ENCODE measurements at places on chromosomes 1 and 21.

GRCh38 chr1:41711581-41711980 lies 207.1 kb downstream of the HIVEP3 start:
- DNase-seq = no peak

GRCh38 chr1:91557039-91557690 lies 56.5 kb downstream of the CDC7 start:
- no peak for DNase-seq

DNA sequence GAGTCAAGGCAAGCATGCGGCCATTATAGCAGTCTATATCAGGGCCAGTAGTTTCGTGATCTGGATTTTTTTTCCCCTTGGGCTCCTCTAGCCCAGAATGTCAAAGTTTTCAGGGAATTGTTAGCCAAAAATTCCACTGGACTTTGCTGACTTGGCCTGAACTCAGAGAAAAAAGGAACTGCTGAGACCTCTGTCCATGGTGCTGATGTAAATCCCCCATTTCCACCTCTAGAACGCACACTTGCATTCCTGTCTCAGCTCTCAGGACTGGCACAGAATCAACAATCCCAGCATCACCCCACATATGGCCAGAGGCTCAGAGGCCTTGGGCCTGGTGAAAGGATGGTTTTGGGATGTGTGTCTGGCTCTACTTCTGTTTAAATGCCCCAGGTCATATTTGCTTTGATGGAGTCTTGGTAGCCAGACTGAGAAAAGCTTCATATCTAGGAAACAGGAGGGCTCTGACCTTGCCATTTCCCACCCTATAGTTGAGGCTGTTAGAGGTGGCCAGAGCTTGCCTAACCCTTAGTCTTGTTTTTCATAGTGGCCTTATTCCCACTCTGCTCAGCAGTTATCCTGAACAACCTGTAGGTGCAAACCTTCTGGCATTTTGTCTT lies 16.9 kb upstream of the EFCAB14 start:
- DNase-seq = no peak

DNA sequence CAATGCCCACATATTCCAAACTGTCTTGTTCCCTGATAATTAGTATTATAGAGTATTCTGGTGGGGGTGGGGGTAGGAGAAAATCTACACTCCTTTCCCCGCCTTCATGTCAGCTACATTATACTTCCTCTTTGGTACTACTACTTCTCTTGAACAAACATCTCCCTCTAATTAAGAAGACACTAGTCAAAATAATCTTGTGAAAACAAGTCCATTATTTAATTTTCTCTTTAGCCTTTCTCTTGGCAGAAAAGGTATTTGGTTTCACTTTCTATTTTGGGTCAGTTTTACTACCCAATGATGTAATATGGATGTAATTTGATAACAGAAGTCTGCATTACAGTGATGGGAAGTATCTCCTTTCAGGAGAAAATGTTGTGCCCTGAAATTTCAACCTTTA lies 22.5 kb downstream of the NTMT2 start:
- no peak for DNase-seq

DNA sequence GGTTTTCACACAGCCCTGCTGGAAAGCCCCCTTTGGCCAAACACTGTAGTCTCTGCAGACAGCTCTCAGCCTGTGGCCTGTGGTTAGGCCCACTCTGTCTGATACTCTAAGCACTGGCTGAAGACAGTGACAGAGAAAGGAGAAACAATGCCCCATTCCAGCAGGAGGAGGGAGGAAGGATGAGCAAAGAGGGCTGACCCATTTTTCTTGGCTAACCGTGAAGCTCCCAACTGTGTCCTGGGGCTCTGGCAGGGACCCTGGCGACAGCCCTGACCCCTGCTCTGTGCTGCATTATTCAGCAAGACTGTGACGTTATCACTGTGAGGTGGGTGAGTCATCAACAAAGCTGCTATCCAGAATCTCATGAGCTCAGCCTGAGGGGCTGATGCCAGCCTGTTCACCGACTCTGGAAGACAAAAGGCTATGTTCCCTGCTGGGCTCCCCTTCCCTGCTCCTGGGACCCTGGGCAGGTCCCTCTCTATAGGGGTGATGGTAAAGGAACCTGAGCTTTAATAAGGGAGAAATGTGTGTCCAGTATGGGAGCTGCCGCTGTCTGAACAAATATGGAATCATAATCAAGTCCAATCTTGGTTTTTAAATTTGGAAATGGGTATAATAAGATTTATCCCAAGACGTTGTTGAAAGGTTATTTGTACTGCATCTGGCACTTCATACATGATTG lies 107.0 kb downstream of the RHOU start:
- DNase-seq = no peak

- DNase-seq = no peak
Observed at GRCh38 chr1:115281143-115281542, 56.9 kb downstream of the NGF start.

GRCh38 chr1:109502364-109502851 lies 7.1 kb downstream of the AMIGO1 start:
- DNase-seq = no peak

DNA sequence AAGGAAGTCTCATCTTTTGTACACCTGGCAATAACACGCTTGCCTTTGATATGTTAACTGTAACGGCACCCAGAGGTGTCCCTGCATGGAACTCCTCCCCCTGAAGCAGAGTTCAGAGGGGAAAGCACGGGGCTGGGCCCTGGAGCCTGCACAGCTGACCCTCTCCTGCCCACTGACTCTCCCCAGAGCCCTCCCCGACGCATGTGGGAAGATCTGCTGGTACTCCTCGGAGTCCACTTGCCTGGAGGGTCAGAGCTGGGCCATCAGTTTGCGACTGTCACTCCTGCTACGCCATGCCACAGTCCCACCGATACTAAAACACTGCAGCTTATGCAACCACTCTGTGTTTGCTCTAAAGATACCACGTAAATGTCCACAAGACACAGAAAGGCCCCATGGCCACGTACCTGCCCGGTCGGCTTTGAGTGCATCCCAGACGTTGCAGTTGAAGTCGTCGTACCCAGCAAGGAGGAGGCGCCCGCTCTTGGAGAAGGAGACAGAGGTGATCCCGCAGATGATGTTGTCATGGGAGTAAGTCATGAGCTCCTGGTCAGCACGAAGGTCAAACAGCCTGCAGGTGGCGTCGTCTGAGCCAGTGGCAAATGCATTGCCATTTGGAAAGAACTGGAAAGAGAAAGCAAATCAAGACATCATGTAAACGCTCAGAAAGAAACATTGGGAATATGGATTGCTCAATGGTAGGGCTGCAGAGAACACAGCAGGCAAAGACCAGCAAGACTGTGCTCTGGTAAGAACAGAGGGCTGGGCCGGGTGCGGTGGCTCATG lies 10.6 kb upstream of the NADK start:
- no peak for DNase-seq

DNA sequence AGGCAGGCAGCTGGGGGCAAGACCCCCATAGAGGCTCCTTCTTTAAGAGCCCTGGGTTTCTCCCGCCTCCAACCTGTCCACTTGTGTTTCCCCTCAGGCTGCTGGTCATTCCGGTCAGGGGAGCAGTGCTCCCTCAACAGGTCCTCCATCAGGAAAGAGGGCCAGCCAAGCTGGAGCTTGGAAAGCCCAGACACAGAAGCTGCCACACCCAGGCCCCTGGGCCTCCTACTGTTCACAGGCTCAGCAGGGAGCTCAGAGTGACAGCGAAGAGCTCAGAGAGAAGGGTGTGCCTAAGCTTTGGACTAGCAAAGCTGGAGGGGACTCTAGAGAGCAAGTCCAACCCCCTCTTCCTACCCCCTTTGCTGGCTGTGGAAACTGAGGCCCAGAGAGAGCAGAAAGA lies 10.3 kb upstream of the CDCP2 start:
- no peak for DNase-seq

- no peak for DNase-seq
Observed at GRCh38 chr1:13666317-13666716, 33.7 kb upstream of the PRDM2 start.

- DNase-seq = no peak
Observed at GRCh38 chr1:227798078-227798802, 17.2 kb upstream of the PRSS38 start.

GRCh38 chr1:244050014-244050834 lies 859 bp upstream of the ZBTB18 start:
- DNase-seq = no peak

- no peak for DNase-seq
Observed at GRCh38 chr1:74753104-74753503, 20.2 kb downstream of the TYW3 start.

- DNase-seq = no peak
Observed at GRCh38 chr1:94275083-94275482, 37.7 kb upstream of the ARHGAP29 start.

GRCh38 chr1:174000371-174000770 lies 21.8 kb downstream of the RC3H1 start:
- no peak for DNase-seq

GRCh38 chr21:34156957-34157356 lies 83.6 kb downstream of the MRPS6 start:
- no peak for DNase-seq

DNA sequence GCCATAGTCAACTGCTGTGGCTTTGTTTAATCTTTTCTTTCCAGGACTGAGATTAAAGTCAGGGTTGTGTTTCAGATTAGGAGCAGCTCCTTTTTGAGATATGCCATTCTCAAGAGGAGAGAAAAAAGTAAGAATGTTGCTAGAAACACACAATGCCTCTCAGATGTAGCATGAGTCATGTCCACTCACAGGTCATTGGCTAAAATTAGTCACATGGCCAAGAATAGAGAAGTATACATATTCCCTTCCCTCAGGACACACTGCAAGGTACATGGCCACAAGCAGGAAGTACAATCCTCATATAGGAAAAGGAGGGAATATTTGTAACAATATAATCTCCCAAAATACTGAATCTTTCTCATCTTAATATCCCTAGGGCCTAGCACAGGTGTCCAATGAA lies 141.9 kb upstream of the PTBP2 start:
- no peak for DNase-seq

DNA sequence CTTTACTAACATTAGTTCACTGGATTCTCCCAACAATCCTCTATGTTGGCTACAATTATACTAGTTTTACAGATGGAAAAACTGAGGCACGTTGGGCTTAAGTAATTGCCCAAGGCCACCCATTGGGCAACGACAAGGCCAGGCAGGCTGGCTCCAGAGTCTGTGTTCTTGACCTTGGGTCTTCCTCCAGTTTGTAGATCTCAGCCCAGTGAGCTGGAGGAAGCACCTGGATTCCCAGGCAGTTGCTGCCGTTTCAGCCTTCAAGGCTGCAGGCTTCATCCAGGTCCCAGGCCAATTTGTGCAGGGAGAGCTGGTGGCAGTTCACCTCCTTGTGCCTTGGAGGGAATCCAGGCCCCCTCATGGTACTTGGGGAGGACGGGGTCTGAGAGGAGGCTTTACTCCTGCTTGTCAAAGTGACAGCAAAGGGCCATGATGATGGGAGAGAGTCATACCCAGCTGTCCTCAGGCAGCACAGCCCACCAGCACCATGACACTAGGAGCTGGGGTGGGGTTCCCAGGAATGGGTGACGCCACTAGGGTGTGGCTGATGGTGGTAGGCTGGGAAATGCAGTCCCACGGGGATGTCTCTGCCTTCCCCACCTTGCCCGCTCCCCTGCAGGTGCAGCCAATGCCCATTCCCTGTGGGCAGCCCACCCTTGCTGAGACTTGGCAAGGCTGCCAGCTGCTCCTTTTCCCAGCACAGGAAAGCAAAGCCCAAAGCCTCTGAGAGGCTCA lies 27.1 kb downstream of the PKP1 start:
- DNase-seq = no peak

DNA sequence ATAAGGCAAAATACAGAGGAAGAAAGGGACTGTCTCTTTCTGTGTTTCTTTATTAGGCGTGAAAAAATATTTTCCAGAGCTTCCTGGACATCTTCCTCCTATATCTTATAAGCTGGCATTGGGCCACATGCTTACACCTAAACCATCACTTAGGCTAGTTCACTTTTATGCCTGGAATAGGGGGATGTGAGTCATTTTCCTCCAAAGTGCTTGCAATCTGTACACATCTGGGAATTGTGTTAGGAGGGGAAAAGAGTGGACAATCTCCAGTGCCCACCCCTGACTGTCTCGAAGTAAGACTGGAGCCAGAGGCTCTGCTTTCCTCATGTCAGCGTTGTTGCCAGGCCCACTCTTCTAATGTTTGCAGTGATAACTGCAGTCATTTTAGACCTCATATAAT lies 29.9 kb downstream of the GIPC2 start:
- DNase-seq = no peak

DNA sequence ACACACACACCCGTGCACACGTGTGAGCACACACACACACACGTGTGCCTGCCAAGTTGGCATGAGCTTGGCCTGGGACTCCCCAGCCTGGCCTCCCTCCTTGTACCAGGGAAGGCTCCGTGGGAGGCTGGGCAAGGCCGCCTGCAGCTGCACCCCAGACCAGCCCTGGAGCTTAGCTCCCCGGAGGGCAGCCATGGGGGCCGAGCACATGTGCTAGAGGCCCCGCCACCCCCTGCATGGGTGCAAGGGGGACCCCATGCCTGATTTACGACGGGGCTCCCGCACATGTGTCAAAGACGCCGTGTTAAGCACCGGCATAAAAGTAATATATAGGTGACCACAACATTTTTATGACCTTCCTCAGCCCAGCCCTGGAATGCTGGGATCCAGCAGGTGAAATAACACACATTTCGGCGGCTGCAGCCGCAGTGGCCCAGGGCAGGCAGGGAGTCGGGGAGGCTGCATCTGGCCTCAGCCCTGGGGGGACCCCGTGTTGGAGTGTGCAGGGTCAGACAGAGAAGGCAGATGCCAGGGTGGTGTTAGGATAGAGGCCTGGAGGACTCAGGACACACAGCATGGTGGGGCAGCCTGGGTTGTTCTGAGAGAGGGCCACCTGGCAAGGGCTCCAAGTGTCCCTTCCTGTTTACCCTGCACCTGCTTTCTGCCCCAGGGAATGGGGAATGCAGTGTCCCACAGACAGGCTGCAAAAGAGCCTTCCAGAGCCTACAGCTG lies 56.3 kb downstream of the WNT9A start:
- no peak for DNase-seq

DNA sequence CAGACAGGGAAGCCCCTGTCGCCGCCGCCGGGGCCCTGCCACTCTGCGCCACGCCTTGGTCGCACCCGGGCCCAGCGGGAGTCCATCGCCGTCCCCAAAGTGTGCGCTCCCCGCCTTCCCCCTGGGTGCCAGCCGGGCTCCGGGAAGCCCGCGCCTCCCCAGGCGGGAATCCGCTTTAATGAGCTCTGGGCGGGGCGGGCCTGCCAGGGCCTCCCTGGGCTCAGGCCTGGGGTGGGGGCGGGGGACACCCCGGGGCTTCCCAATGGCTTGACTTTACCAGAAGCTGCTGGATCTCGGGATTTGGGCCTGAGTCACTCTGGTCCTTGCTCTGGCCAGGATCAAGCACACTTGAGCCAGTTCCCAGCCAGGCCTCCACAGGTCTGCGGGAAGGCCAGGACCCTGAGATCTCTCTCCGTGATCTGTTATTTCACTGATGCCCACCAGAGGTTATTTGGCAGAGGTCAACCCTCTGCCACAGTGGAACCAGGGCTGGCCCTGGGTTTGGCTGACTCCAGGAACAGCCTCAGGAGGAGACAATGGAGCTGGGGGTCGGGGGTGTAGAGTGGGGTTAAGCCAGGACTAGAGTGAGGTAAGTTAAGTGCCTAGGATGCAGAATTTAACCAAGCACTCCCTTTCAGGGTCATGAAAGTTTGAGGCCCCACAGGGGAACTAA lies 178.4 kb upstream of the EDN2 start:
- DNase-seq = no peak

- no peak for DNase-seq
Observed at GRCh38 chr1:26020941-26021646, 481 bp upstream of the EXTL1 start.
